Spinal cord (tissue), 10 donors: ENCODE measurements at places on chromosomes 11 and 22. TPM values are rescaled to one million over a fixed set of nuclear protein-coding genes. Genes with fewer than 3 reads are reported as not detected.

MEN1 gene
- total RNA-seq, result 12.4 TPM

CBY1 gene
- 37.5 TPM for total RNA-seq

DNA sequence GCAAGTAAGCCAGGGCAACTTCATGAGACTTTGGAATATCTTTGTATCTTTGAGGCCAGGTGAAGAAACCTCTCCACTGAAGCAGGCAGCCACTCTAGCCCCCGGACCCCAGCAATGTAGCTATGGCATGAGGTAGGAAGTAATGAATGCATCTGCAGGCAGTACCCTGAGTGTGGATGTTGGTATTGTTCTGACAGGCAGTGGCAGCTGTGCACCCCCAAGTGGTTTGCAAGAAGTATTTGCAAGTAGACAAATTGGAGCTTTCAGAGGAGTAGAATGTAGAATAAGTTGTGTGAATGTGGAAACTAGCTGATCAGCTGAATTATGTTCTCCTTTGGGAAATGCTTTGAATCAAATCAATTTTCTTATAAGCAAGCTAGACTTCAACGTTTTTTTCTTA is 194.4 kb upstream of the PGR start:
- H3K4me1 ChIP-seq, result no peaks in the 10 kb centered on the region
- H3K4me3 ChIP-seq, result no peak overlapping the region
- no peaks in the 10 kb centered on the region for H3K27me3 ChIP-seq
- no peaks in the 10 kb centered on the region for H3K36me3 ChIP-seq
- no peak for DNase-seq

DNA sequence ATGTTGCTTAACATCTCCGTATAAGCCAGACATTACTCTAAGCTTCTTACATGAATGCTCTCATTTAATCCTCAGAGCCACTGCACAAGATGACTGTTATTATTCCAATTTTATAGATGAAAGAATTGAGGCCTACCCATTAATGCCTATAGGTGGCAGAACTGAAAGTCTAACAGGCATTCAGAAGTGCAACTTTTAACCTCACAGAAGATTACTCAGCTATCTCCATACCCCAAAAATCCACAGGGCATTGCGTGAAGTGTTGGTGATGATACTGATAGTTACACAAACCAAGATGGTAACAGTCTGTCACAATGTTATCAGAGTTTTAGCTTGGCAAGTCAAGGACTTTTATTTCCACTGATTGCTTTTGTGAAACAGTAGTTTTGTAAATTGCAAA is 130.5 kb downstream of the ARHGAP42 start:
- H3K27ac ChIP-seq, result no peak overlapping the region
- no peaks in the 10 kb centered on the region for H3K36me3 ChIP-seq
- H3K4me3 ChIP-seq, result no peak overlapping the region
- DNase-seq, result no peak
- no peaks in the 10 kb centered on the region for H3K4me1 ChIP-seq

GRCh38 chr11:87575088-87575487 is 537.4 kb downstream of the TMEM135 start:
- H3K4me1 ChIP-seq, result no peaks in the 10 kb centered on the region
- no peaks in the 10 kb centered on the region for H3K27me3 ChIP-seq
- H3K27ac ChIP-seq, result no peak overlapping the region
- H3K4me3 ChIP-seq, result no peak overlapping the region

DNA sequence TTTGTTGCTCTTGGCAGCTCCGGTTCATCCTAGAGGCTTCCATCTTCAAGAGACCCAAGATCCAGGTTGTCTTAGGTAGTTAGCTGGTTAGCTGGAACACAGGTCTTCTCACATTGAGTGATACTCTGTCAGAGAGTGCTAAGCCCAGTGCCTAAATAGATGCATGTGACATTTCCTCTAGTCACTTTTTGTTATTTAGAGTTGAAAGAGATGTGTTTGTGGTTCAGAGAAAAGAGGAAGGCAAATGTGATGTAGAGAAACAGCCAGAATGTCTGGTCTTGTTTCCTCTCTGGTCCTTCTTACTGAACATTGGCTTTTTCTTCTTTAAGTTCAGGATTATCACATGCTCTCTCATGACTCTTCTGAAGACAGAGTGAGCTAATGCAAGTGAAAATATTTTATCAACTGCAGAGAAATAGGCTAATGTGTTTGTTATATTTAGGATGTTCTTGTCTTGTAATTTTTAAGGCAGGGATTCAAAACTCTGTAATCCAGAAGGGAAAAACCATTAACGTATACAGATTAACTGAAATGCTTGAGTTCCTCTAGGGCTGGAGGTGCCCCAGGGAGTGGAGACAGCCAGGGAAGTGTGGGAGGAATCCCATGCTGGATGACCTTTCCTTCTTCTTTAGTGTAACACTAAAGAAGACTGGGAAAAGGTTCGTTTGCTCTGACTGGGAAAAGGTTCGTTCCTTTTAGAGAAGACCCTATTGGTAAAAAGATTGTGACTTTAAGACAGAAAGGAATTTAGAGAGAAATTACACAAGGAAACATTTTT is 75.4 kb downstream of the SWAP70 start:
- H3K27ac ChIP-seq, result peak overlapping the region; percentile 47
- no peaks in the 10 kb centered on the region for H3K27me3 ChIP-seq
- H3K4me3 ChIP-seq, result no peak overlapping the region

DNA sequence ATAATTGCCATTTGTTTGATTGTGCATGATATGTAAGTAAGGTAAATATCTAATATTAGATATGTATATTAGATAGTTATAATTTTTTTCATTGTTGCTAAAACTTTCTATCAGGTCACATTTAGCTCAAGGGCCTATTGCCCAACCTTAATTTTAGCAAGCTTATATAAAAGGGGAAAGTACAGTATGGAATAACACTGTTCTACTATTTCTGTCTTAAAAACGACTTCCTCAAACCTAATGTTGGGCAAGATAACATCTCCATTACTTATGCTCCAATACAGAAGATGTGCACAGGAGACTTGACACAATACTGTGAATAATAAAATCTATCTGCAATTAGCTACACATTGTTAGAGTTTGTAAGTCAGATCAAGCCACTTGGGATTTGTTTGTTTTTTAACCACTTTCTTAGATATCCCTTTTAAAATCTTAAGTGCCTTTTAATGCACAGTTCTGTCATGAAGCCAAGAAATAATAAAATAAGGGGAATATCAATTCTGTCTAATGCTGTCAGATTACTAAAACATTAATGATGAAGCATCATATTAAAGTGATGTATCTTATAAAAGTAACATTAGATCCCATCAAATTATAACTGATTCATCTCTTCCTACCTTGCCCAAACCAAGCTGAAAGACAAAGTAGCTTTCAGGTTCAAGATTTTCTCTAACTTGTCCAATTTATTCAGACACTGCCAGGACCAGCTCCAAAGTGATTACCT is 98.1 kb downstream of the SIK3 start:
- H3K4me1 ChIP-seq, result no peaks in the 10 kb centered on the region
- H3K27ac ChIP-seq, result no peak overlapping the region
- no peaks in the 10 kb centered on the region for H3K27me3 ChIP-seq
- DNase-seq, result no peak

GRCh38 chr11:35388061-35388460 is 31.3 kb downstream of the SLC1A2 start:
- H3K4me3 ChIP-seq, result no peak overlapping the region
- H3K27ac ChIP-seq, result no peak overlapping the region
- DNase-seq, result no peak
- peaks cover 8% of the 10 kb centered on the region for H3K4me1 ChIP-seq

DNA sequence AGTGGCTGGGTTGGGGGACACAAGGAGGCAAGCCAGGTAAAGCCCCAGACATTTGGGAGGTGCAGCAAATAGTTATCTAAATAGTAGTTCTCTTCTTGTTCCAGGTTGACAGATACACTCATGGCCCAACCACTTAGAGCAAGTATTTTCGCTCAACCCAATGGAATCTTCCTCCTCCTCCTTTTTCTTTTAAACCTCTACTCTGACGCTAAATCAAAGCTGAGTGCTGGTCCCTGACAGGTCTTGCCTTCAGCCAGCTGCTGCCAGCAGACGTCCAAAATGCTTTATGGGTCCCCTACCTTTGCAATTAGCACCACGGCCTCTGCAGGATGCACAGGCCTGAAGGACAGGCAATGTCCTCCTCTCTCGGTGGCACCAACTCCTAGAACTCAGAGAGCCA is 558.5 kb downstream of the MIAT start:
- no peak overlapping the region for H3K4me3 ChIP-seq
- H3K27me3 ChIP-seq, result no peaks in the 10 kb centered on the region
- no peak overlapping the region for H3K27ac ChIP-seq
- no peaks in the 10 kb centered on the region for H3K36me3 ChIP-seq
- DNase-seq, result no peak
- peaks cover 3% of the 10 kb centered on the region for H3K4me1 ChIP-seq
